D721Med (cell line): ENCODE measurements at places on chromosomes 7 and 10.

GRCh38 chr7:35019801-35020200 lies 17.5 kb downstream of the DPY19L1 start:
- DNase-seq, result no peak

- DNase-seq, result no peak
Observed at GRCh38 chr7:114787556-114787955, 134.3 kb upstream of the MDFIC start.

- no peak for DNase-seq
Observed at GRCh38 chr7:136874393-136875032, 6.1 kb downstream of the CHRM2 start.

GRCh38 chr7:116329686-116330503 lies 119.6 kb downstream of the TES start:
- no peak for DNase-seq

DNA sequence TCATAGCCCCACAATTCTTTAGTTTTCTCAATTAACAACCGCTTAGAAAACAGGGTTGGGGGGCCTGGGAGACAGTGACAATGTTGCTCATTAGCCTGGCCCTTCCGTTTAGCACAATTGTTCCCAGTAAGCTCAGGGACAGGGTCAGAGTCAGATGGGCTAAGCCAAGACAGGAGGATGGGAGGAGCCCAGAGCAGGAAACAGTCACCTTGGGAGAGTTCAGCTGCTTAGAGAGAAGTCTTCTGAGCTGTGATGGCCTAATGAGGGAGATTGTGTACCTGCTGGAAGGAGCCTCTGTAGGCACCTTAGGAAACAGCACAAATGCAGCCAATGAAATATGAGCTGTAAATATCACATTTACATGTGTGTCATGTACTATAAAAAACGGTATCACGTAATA lies 35.9 kb downstream of the SVOPL start:
- no peak for DNase-seq

- DNase-seq, result no peak
Observed at GRCh38 chr10:119101366-119102098, 2.4 kb upstream of the DENND10 start.

- DNase-seq, result no peak
Observed at GRCh38 chr10:25175527-25176420, 973 bp downstream of the GPR158 start.

DNA sequence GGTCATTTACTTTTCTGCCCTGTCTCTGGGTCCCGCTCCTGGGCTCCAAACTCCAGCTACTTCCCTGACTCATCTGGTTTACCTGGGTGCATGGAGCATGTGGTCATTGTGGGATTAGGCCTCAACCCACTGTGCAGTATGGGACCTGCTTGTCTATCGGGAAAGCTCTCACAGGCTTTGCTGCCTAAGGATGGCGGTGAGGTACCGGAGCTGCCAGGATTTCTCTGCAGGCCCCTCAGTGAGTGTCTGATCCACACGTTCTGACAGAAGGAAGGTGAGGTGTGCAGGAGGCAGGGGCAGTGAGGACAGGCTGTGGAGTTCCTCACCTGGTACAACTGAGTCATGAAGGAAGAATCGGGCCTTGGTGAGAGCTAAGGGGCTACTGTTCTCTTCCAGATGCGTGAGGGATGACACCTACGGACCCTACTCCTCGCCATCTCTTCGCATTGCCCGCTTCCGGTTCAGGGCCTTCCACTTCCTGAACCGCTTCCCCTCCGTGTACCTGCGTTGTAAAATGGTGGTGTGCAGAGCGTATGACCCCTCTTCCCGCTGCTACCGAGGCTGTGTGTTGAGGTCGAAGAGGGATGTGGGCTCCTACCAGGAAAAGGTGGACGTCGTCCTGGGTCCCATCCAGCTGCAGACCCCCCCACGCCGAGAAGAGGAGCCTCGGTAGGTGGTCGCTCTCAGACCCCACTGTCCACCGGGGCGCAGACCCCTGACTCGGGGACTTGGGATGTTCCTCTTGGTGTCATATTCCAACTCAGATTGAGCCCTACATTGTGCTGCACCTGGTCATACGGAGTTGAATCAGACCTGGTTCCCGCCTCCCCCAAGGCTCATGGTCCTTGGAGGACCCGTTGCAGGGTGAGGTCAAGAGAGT lies 56.7 kb downstream of the C10orf120 start:
- DNase-seq, result no peak

GRCh38 chr10:115049960-115050359 lies 43.2 kb upstream of the ATRNL1 start:
- no peak for DNase-seq

DNA sequence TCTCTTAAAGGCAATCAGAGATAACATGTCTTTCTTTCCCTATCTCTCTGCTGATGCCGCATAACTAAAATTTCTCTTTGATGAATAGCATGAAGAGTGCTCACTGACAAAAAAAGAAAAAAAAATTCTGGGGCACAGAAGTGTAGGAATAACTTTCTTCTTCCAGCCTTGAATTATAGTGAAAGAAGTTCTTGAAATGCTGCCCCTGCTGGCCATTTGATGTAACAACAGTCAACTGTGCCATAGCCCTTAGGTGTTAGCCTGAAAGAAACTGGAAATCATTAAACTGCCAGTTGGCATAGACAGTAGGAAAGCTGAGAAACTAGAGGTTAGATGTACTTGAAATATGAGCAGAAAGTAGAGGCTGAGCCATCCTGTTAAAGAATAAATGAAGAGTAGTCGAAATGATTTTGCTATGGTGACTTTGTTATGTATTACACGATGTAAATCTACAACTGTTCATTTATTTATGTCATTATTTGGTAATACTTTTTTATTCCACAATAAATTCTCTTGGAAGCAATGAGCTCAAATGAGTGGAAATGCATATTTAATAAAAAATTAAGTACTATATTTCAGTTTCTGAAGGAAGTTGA lies 48.3 kb upstream of the FAM171A1 start:
- DNase-seq, result no peak

DNA sequence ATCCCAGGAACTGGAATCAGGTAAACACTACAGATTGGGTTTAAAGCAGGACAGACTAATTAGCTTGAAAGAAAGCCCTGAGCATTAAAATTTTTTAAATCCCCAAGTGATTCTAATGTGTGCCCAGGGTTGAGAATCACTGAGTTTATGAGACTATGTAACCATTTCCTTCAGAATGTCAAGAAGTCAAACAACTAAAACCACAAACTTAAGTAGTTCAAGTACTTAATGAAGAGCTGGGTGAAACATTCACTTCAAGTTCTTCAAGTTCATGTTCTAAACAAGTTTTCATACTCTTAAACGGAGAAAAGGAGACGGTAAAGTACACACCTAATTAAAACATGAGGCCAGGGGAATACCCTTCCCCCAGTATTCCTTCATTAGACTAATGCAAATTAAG lies 28.2 kb upstream of the TLL2 start:
- no peak for DNase-seq

DNA sequence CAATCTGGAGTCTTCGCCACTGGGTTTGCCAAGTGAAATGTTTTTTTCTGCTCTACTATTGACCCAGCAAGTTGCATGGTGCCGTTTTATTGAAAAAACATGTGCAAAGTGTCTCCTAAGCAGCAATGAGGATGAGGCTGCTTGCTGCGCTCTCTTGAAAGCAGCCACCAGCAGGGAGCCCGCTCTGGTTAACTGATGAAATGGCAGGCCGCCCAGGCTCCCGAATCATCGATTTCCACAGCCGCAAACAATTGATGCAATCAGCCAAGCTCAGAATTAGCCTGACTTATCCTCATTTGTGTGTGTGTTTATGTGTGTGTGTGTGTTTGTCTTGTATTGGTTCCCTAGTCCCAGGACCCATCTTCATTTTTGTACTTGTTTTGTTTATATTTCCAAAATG lies 22.2 kb upstream of the LYZL1 start:
- DNase-seq, result no peak

DNA sequence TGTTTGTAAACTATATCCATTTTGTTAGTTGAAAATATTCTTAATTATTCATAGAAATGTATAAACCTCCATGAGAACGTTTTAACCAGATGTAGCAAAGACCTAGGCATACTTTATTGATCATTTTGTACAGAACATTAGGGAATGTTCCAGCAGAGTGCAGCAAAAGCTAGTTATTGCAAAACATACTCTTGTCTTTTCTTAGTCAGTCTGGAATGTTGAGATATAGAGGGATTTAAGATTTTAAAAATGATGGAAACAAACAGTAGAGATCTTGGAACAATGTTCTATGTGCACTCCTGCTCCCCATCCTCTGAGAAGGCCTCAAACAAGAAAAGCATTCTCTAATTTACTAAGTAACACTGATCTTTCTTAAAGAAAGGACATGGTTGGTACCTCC lies 292.1 kb downstream of the BBS9 start:
- no peak for DNase-seq

GRCh38 chr7:122038134-122038533 lies 105.9 kb downstream of the AASS start:
- no peak for DNase-seq

DNA sequence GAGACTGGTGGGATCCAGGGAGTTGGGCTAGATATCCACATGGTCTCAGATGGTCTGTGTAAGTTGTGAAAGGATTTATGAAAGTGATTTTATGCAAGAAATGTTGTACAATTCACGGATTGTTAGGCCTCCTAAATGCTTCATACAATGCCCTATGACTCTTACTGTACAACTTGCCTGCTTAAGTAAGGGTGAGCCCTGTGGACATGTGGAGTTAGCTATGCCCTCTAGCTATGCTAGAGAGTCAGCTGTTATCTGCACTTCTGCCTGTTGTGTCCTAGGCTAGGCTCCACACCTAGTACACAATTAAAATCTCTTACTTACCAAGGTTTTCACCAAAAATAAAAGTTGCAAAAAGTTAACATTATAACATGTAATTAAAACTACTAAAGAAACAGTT lies 1.7 kb upstream of the CFAP43 start:
- DNase-seq, result no peak

DNA sequence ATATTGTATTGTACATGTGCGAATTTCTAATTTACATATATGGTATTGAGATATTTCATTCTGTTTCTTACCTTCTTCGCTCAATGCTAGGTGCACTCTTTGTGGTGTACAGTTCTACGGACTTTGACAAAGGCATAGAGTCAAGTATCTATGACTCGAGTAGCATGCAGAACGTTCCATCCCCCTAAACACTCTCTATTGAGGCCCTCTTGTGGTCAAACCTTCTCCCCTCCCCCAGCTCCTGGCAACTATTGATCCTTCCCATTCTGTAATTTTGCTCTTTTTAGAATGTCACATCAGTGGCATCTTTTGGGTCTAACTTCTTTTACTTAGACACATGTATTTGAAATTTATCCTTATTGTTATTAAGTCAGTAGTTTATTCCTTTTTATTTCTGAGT lies 30.7 kb upstream of the GDF10 start:
- DNase-seq, result no peak

DNA sequence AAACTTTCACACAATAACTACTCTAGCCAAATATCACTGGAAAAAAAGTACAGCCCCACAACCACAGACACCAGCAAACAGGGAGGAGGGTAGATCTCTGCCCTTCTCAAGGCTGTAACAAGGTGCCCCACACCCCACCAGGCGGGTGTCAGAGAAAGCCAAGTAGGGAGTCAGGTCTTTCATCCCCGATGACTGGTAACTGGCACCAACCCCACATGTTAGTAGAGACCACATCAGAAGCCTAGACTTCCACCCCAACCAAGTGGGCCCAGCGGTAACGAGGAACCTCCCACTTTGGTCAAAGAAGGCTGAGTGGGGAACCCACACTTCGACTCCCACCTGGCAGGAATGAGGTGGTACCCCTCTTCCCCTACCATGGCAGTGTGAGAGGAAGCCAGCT lies 16.4 kb upstream of the RUFY2 start:
- no peak for DNase-seq

GRCh38 chr10:43972976-43973647 lies 324.4 kb upstream of the ZNF32 start:
- no peak for DNase-seq

GRCh38 chr7:7054252-7054830 lies 128.0 kb upstream of the C1GALT1 start:
- no peak for DNase-seq

DNA sequence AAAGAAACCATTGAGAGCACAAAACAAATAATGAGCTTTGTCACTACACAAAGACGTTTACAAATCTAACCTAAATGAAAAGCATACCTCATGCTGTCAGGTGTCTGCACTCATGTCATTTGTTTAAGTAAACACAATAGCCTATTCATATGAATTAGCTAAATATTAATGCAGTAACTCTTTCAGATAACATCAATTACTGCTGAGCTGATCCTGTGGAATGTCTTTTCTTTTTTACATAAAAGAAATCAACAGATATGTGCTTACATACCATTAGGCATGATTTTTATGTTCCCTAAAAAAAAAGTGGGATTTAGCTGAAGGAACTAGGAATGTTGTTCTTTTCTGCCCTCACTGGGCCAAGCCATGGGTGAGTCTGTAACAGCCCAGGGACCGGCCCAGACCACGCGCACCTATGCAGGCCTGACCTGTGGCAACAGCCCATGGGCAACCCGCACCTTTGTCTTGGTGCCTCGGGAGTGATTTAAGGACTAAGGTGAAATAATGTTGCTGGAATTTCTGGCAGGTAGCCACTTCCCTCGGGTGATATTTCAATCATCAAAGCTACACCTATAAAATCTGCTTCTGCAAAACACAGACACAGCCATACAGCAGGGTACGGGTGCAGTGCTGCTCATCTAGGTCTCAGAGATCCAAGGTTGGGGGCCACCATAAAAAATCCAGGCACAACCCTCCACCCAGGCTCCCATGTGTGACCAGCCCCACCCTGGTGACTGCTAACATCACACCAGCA lies 44.6 kb downstream of the FGFR2 start:
- DNase-seq, result no peak

DNA sequence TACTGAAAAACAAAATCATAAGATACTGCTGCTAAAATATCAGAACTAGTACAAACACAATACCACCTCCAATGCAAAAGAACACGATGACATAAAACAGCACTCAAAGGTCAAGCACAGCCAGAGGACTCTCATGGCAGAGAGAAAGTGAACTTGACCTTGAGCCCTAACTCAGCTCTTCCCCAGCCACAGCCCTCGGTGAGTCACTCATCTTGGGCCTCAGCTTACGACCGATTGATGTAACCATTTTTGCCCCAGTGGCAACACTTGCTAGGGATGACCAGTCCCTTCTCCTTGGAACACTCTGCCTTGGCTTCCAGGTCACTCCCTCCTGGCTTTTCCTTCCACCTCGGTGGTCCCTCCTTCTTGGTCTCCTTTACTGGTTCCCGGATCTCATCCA lies 77.8 kb downstream of the JAZF1 start:
- DNase-seq, result no peak

DNA sequence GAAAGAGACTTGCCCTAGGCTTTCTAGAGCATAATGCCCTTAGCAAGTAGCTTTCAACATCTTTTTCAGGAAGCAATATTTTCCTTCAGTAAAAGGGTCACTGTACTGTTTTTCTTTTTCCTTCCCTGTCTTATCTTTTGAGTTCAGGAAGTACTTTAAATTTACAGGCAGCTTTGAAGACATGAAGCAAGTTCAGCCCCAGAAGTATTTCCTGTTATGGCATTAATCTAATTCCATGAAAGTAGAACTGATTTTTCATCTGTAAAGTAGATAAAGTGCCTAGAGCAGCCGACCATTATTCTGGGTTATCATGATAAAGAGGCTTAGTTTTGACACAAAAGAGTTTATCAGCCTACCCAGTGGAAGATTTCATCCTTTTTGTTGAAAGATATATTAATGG lies 288.2 kb downstream of the ADK start:
- no peak for DNase-seq
